Gastrocnemius medialis (tissue), 4 donors: ENCODE measurements at places on chromosomes 5 and 9. TPM values are rescaled to one million over a fixed set of nuclear protein-coding genes. Genes with fewer than 3 reads are reported as not detected.
A peak's percentile ranks its signal among the peaks of the same experiment; 100 is the strongest.

DNA sequence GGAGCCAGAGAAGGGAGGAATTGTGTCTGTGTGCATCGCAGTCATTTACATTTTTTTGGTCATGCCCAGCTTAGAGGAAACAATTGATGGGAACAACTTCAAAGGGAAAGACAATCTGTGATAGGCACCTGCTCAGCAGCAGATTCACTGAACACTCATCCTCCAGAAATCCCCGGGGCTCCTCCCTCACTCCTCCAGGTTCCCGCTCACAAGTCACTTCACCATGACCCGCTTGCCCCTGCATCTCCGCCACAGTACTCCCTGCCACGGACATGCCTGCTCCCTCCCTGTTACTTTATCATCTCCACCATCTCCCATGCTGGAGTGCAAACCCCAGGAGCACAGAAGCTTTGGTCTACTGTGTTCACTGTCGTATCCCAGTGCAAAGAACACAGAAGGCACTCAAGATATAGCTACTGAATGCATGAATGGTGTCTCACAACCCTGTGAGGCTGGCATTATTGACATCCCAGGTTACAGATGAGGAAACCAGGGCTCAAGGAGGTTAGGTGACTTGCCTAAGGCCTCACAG, 16.2 kb downstream of the LHX6 start:
- DNase-seq: no peak

DNA sequence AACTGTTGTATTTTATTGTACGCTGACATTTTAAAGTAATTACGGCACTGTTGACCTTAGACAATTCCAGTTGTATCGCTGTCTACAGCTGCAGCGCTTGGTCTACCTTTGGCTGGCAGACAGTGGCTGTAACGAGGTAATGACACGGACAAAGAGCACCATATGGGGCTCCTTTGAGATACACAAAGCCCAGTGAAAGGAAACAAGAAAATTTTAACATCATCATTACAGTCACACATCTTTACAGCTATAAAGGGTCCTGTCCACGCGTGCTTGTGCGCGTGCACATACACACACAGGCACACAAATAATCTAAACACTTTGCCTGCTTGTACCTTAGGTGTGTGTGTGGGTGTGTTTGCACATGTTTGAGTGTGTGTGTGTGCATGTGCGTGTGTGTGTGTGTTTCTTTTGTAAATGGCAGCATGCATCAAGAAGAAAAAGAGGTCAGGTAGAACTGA, 946.0 kb downstream of the NR2F1-AS1 start:
- DNase-seq: no peak

DNA sequence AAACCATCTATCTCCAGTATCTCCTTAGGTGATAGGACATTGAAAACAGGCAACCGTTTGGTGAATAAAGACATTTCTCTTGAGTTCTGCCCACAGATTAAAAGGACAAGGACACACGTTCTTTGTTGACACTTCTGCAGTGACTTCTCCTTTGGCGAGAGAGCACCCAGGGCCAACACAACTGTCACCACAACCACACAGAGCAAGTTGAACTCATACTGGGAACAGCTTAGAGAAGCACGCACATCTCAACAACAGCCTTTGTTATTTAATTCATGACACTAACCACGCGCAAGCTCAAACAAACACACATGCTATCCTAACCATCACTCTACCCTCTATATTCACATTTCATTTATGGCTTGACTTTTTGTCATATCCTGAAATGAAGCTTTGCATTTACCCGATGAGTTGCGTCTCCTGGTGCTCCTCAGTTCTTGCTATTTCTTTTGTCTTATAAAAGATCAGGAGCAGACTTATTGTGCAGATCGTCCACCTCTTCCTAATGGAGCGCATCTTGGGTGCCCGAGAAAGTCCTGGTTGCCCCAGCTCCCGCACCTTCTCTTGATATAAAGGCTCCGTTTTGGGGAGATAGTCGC, 543 bp downstream of the ST8SIA4 start:
- DNase-seq: no peak

DNA sequence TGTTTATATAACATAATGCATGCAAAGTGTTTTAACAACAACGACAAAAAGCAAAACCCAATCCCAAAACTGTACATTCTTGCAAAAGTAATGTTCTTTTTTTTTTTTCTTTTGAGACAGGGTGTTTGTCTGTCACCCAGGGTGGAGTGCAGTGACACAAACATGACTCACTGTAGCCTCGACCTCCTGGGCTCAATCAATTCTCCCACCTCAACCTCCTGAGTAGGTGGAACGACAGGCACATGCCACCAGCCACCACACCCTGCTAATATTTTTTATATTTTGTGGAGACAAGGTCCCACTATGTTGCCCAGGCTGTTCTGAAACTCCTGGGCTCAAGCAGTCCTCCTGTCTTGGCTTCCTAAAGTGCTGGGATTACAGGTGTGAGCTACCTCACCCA, 13.6 kb upstream of the HAVCR1 start:
- DNase-seq: no peak

DNA sequence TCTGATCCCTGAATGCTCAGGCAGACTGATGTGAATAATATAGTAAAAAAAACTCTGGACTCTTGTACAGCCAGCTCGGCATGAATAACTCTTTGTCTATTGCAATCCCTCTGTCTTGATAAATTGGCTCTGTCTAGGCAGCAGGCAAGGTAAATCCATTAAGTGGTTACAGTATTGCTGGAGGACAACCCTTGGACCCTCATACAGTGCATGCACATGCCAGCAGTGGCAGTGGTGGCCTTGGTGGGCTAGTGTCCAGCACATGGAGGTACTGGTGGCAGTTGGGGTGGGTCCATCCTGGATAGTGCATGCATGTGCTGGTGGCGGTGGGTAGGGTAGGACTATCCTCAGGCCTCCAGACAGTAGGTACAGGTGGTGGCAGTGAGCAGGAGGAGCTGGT, 38.9 kb downstream of the DNAJC21 start:
- DNase-seq: no peak

DNA sequence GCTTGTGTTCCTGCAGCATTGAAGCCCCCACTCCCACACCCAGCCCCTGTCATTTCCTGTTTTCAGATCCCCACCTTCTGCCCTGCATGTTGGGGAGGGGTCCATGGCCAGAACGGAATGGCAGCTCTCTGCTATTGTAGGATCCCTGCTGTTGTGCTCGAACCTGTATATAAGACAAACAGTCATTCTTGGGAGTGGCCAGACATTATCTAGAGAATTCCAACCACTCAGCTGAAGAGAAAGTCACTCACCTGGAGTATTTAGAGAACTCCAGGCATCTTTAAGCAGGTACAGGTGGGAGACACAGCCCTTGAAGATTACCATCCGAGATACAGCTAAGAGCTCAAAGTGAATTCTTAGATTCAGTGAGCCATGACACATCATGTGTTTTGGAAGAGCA, 96.1 kb downstream of the C9orf152 start:
- DNase-seq: no peak

GRCh38 chr9:136671646-136672430, 9.1 kb downstream of the EGFL7 start:
- no peak for DNase-seq

- no peak for DNase-seq
Measured at GRCh38 chr5:66963559-66963971, 233.0 kb downstream of the CD180 start.

DNA sequence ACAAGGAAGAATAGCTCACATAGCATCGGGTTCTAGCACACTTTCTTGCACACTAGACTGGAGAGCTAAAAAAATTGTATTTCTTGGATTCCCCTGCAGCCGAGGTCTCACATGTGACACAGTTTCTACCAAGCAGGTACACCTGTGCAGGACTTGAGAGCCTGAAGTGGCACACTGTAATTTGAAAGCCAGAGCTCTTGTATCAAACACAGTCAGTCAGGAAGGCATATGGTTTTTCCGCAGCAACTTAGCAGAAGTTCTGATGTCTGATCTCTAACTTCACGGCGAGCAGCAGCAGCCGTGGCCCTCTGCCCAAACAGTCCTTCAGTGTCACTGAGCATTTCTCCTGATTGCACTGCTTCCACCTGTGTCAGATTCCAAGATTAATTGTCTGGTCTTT, 25.5 kb downstream of the TMEM245 start:
- DNase-seq: no peak

DNA sequence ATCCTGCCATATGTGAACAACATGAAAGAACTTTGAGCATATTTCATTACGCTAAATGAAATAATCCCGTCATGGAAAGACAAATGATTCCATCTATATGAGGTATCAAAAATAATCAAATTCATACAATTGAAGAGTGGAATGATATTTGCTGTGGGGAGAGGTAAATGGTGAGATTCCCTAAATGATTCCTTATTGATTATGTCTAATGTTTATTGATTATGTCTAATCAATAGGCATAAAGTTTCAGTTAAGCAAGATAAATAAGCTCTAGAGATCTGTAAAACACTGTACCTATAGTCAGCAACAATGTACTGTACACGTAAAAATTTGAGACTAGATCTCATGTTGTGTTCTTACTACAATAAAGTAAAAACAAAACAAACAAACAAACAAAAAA, 85.4 kb upstream of the MEGF10 start:
- no peak for DNase-seq

DNA sequence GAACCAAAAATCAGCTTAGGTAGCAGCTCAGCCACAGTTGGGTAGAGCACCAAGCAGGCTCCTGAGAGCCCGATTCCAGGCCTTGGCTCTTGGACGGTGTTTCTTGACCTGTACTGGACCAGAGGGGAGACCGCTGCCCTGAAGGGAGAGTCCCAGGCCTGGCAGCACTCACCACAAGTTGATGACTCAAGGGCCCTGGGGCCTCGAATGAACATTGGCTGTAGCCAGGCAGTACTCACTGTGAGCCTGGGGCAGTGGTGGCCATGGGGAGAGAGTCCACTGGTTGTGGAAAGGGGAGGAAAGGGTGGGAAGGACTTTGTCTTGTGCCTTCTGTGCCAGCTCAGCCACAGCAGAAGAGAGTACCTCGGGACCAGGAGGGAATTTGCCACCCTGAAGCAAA, 166.1 kb downstream of the EDIL3 start:
- DNase-seq: no peak

GRCh38 chr5:163347671-163348070, 89.7 kb upstream of the CCNG1 start:
- DNase-seq: no peak

DNA sequence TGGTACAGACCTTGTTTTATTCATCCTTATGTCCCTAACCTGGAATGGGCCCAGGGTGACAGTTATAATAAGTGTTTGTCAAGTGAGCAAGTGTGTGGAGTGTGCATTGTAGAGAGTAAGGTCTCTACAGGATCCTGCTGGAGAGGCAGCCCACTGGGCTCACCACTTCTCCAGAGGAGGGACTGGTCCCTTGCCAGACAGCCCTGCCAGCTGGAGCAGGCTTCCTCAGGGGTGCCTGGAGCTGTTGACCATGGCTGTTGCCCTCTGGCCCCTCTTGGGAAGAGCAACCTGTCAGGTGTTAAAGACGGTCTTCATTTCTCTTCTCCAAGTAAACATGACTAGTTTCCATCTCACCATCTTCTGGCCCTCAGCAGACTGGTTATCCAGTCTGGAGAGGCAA, 20.0 kb downstream of the IRF1 start:
- peak; percentile 9 for DNase-seq

- DNase-seq: no peak
Measured at GRCh38 chr9:93258818-93259489, 75.0 kb downstream of the WNK2 start.

DNA sequence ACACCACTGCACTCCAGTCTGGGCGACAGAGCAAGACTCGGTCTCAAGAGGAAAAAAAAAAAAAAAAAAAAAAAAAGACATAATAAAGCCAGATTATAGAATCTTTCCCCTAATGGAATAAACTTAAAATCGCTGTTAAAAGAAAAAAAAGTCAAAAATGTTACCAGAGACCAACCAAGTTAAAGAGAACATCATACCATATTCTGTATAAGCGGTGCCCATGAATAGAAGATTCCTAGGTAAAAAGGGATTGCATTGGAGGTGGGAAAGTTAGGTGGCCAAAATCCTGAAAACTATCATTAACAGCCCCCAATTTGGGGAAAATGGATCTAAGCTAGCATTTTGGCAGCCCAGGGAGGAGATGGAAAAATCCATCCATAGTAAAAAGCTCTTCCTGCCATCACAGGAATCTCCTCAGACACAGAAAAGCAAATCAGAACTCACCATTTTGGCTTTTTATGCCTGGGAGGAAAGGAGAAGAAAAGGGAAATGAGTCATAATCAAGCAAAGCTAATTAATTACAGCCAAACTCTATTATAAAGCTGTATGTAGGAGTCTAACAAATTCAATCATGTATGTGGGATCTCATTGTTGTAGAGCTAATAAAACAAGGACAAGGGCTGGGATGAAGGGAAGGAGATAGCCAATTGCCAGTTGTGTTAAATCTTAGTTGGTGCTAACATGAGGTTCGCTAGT, 363.8 kb downstream of the ARL15 start:
- DNase-seq: no peak

DNA sequence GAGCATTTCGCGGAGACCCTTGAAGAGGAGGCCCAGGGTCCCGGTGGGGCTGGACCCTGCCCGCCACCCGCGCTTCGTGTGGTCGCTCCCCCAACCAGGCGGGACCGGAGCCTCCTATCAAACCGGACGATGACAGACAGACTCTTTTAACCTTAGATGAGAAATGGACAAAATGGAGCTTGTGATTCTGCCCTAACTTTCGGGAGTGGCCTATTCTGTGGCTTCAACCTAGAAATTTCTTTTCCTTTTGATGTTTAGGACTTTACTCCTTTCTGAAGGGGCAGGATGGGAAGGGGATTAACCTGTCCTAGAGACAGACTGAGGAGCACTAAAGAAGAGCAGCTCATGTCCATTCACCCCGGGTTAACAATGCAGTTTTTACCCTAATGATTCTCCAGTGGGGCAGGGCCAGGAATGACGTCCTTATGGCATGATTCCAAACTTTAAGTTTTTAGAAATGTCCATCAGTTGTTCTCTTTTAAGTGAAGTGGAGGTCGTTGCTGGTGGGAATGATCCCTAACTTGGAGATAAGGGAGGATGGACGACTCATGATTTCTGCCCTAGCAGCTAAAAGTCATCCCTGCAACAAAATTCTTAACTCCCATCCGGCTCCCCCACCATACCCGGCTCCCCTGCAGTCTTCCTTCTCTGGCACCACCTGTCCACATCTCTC, 1.0 kb downstream of the NIPSNAP3A start:
- DNase-seq: no peak

DNA sequence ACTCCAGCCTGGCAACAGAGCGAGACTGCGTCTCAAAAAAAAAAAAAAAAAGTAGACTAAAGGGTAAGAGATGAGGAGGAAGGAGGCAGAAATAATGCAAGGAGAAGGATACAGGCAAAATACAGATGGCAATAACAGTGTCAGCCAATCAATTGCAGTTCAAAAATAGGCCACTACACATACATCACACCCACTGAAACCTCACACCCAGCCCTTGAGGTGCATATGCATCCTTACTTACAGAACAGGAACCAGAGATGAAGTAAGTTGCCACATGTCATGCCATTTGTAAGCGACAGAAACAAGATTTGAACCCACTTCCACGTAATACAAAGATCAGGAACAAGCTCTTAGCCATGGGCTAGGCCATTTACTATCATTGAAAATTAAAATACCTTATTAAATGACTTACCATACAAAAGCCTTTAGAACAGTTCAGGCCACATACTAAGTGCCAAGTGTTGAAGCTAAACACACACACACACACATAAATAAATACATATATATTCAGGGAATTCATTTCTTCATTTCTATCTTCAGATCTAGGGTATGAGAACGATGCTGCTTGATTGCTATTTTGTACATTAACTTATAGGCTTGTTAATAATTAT, 98.4 kb downstream of the FNBP1 start:
- DNase-seq: no peak

PCDHB2 gene
- total RNA-seq: 1.4 TPM

CARD6 gene
- total RNA-seq: 3.8 TPM

PCDH12 gene
- 13.6 TPM for total RNA-seq

SLC34A3 gene
- not detected for total RNA-seq

THBS4 gene
- 27.2 TPM for total RNA-seq

NREP gene
- 2.9 TPM for total RNA-seq

ZFP37 gene
- total RNA-seq: 1.3 TPM

PHYHD1 gene
- total RNA-seq: 39.3 TPM
